HS-5 (cell line): ENCODE measurements at places on chromosomes 16 and 17.

GRCh38 chr17:35784895-35785294 lies 10.5 kb downstream of the MMP28 start:
- no peak for DNase-seq

- no peak for DNase-seq
These were observed 2.8 kb downstream of the PLCD3 start for GRCh38 chr17:45129426-45129939.

DNA sequence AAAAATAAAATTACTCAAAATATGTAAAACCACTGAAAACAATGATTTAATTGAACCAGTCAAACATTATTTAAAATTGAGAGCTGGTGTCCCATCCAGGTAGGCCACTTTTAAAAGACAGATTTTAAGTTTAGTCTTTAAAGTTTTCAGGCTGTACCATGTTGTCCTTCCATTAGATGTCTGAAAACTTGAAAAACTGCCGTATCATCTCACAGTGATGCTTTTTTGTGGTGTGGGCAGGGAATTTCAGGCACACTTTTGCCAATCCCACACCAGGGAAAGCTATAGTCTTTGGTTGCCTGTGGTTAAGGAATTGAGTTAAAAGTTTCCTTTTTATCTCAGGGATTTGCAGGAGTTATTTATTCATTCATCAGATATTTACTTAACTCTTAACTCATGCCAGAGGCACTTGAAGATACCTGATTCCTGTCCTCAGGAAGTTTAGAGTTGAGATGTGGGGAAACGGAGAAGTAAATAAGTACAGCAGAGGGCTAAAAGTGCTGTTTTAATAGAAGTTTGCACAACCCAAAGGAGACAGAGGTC lies 3.2 kb downstream of the SNTB2 start:
- no peak for DNase-seq

DNA sequence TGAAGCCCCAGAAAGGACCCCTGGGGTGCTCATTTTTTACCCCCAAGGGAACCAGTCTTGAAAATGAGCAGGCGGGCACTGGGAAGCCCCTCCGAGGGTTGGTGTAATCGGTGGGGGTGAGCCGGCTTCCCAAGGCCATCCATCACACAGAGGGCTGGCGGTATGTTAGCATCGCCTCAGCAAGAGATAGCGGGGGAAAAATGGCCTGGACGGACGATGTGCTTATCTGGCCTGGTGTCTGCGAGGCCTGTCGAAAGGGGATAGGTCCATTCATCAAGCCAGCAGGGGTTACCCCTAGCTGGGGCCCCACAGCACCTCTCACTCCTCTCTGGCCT lies 188.9 kb downstream of the IRF8 start:
- no peak for DNase-seq

DNA sequence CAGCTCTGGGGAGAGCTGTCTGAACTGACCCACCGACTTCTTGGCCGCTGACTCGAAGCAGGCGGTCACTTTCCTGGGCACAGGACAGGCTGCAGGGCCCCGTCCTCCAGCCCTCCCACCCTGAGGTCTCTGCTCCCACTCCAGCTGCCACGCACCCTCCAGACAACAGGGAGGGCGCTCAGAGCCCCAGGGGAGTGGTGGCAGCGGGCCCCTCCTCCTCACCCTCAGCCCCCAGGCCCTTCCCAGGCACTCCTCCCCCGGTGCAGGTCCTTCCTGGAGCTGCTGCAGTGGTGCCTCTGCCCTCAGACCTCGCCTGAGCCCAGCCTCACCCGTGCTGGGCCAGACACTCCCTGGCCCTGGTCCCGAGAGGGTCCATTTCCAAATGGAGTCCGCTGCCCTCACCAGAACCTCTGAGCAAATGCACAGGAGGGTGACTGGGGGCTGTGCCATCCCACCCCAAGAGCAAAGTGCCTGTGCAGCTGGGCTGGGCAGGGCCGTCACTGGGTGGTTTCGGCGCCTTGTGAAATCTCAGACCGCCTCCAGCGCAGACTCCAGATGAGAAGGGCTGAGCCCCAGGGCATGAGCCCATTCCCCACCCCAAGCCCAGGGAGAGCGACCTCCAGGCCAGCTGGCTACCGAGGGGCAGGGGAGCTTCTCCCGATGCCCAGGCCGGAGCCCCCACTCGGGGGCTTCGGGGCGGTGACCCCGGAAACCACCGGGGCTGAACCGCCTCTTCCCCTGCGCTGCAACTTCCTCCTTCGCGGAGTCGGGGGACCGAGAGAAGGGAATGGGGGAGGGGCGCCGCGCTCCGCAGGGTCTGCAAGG lies 717 bp downstream of the CYBA start:
- DNase-seq, result no peak

DNA sequence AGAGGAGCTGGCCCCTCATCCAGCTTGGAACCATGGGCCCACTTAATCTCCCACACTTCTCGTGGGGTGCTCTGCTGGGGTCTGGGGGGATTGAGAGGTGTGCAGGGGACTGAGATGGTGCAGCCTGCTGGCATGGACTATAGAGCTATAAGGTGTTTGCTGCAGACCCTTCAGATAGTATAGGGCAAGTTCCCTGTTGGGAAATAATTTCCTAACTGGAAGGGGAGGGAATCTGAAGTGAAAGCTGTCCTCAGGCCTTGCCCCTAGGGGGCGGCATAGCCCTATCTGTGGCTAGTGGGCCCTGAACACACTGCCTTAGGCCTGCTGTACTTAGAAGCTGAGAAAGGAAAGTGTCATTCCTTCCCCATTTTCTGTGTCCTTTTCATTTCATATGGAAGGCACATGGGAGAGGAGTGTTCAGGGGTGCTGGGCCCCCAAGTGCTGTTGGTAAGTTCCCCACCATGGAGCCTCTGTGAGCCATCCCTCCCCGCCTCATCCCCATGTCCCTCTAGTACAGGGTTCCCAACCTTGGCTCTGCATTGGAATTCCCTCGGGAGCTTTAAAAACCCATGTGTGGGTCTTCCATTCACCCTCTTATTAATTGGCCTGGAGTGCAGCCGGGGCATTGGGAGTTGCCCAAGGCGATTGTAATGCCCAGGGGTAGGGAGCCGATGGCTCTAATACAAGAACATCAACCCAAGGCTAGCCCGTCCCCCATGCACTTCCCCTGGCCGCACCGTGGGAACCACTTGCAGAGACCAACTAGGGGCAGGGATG lies 19.7 kb downstream of the GOSR2 start:
- DNase-seq, result no peak

DNA sequence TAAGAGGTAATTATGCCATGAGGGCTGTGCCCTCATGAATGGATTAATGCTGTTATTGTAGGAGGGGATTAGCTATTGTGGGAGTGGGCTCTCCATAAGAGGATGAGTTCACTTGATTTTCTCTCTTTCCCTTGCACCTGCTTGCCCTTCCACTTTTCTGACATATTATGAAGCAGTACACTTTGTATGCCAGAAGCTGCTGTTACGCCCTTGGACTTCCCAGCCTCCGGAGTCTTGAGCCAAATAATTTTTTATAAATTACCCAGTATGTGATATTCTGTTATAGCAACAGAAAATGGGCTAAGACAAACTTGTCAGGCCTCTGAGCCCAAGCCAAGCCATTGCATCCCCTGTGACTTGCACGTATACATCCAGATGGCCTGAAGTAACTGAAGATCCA lies 38.4 kb downstream of the PSMD12 start:
- no peak for DNase-seq

GRCh38 chr17:38875477-38876075 lies 5.7 kb downstream of the LASP1 start:
- DNase-seq, result no peak

GRCh38 chr17:14428648-14429029 lies 127.8 kb downstream of the HS3ST3B1 start:
- DNase-seq, result no peak
